ENCODE measurements at places on chromosomes 6 and 20.

- no peak for DNase-seq
These were observed 116.7 kb upstream of the SLC24A3 start for GRCh38 chr20:19095762-19096161.

DNA sequence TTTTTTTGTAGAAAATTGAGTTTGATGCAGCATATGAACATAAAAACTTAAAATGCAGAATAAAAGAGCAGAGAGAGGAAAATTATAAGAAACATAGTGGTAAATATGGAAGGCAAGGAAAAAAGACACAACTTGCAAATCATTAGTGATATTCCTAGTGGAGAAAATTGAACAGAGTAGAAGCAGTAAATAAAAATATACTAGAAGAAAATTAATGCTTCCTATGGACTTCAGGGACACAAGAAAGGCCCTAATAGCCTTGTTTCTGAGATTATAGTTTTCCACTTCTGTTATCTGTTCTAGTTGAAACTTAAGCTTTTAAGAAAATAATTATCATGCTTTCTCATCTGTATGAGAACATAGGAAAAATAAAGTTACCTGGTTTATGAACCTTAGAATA is 25.6 kb upstream of the ADIG start:
- no peak for DNase-seq

GRCh38 chr20:48706710-48707365 is 121.0 kb downstream of the PREX1 start:
- no peak for DNase-seq

DNA sequence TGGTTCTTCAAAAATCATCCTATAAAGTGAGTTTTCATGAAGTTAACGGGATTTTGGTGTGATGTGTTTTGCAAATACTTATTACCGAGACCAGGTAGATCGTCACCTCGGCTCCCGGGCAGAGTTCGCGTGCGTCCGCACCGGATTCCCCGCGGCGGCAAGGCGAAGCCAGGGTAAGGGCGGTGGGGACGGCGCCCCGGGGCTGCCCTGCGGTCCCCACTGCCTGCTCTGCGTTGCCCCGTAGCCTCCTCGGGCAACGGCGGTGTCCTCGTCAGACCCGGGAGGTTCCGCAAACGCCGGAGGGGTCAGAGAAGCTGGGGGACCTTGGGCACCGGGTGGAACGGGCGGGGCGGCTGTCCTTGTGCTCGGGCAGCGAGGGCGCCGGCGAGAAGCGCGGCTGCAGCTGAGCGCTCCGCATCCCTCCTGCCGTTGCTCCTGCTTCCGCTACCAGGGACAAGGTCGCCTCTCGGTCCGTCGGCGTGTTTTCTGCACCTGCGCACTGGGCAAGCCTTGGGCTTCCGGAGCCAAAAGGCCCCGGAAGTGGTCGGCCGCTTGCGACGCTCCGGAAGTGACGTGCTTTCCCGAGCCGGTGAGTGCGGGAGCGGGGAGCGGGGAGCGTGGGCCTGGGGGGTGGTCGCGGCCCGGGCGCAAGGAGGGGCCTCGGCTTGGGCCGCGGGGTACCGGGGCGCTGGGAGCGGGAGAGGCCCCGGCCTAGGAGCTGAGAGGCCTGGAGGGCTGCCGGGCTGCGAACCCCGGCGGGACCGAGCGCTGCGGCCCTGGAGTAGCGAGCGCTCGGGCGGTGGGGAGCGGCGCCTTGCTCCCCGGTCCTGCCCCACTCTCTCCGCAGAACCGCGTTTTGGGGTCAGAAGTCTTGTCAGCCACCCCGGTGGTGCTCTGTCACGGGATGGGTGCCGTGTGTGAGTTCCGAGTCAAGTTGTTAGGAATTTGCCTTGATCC is at the start of gene MTG2:
MTG2 (plus strand) TSS at position 560 of the 957 bp plus-strand sequence. CDS start 10,393 bp downstream, outside the sequence.
- DNase-seq = peak; percentile 97

GRCh38 chr6:43070028-43070632 is 6.0 kb upstream of the PTK7 start:
- no peak for DNase-seq

GRCh38 chr6:10633216-10633615 is 61.2 kb downstream of the C6orf52 start:
- DNase-seq = peak; percentile 1

- DNase-seq = peak; percentile 64
These were observed 63.2 kb downstream of the NOL4L start for GRCh38 chr20:32521780-32522525.

GRCh38 chr6:79421001-79421411 is 116.2 kb downstream of the LCA5 start:
- no peak for DNase-seq

DNA sequence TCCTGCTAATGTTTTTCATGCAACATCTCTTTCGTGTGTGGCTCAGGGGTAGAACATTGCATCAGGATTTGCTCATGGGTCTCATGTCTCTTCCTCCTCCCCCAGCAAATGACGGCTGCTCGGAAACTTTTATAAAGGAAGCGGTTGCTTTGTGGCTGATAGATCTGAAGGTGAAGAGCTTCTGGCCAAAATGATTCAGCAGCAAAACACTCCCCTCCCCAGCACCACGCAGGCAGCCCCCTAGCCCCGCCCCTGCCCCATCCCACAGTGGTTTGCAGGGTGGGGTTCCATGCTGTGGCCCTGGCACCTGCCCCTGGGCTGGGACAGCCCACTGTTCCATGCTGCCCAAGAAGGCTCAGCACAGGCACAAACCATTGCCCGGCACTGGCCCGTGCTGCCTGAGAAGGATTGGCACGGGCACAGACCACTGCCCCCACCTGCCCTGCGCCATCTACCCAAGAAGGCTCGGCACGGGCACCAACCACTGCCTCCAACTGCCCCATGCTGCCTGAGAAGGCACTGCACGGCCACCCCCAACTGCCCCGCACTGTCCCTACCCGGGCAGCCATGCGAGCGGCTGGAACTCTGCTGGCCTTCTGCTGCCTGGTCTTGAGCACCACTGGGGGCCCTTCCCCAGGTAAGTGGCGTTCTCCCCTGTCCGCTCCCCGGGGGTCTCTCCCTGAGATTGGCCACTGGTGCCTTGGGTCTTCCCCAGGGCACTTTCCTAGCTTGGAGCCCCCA is at the start of gene CST7:
CST7 (plus strand) TSS at position 331 of the 741 bp plus-strand sequence; CDS start at position 568, 237 bp downstream.
- peak; percentile 86 for DNase-seq

DNA sequence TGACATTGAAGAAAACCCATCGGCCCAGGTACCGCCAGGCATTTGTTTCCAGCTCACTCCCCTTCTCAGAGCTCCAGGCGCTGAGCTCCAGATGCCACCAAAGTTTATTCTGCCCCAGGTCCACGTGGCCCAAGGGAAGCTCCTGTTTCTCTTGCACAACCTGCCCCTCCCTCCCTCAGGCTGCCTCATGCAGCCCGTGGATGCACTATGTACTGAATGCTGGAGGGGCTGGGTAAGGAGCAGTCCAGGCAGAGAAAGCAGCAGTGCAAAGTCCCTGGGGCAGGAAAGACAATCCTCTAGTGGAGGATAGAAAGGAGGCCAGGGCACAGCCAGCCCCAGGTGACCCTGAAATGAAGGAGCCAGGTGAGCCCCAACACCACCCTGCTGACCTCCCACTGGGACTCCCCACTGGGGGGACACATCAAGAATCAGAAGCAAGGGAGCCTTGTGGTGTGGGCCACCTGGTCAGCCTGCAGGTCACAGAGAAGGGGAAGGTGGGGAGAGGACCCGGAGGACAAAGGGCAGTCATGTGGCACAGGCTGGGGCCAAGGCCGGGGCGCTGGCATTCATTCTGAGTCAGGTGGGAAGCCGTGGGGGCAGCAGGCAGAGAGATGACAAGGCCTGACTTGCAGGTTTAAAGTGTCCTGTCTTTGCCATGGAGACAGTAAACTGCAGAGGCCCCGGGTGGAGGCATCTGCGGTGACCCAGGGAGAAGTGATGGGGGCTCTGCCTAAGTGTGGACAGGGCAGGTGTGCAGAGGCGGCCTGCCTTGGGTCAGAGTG is 230.1 kb downstream of the PREX1 start:
- DNase-seq = no peak

DNA sequence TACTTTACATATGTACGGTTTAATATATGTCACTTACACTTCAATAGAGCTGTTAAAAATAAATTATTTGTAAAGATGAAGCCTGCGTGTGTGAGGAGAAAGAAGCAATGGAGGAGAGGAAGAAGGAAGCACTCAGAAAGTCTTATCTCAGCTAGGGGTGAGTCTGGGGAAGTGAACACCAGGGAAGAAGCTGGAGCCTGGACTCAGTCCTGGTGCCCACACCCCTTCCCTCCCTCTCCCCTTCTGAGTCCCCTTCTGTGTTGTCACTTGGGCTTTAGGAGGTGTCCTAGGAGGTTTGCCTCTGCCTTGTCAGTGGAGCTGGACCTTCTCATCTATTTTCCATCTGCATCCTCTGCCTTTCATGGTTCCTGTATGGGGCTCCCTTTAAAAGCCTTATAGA is 1.9 kb downstream of the SIRPB2 start:
- DNase-seq = no peak

DNA sequence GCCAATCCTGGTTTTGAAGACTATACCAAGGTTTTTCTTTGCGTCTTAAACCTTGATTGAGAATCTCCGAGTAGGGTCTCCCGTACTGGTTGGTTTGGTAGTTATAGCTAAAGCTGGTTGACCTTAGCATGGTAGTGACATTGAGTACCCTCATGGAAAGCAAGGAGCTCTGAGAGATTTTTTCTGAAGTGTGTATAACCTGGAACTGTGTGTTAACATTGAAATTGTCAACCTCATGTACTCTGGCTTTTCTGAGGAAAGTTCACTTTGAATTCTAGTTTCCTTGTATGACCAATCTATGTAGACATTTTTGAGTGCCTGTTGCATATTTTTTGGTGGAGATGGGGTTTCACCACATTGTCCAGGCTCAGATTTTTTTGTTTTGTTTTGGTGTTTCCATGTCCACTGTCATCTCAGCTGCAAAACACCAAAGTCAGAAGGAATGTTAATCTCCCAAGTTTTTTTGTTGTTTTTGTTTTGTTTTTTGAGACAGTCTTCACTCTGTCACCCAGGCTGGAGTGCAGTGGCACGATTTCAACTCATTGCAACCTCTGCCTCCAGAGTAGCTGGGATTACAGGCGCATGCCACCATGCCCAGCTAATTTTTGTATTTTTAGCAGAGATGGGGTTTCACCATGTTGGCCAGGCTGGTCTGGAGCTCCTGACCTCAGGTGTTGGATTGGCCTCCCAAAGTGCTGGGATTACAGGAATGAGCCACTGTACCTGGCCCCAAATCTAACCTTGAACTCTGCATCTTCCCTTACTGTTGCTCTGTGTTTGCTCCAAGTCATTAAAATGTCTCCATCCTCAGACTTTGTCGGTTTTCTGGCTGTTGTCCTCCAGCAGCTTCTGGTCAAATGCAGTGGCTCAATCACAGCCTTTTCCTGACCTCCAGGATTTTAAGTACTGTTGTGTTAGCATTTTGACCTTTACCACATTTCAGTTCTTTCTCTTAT is 4.3 kb downstream of the RPS12 start:
- DNase-seq = no peak

GRCh38 chr6:68158256-68158655 is 476.8 kb upstream of the ADGRB3 start:
- DNase-seq = no peak

- no peak for DNase-seq
These were observed 61.4 kb downstream of the DAAM2 start for GRCh38 chr6:39853604-39854003.

DNA sequence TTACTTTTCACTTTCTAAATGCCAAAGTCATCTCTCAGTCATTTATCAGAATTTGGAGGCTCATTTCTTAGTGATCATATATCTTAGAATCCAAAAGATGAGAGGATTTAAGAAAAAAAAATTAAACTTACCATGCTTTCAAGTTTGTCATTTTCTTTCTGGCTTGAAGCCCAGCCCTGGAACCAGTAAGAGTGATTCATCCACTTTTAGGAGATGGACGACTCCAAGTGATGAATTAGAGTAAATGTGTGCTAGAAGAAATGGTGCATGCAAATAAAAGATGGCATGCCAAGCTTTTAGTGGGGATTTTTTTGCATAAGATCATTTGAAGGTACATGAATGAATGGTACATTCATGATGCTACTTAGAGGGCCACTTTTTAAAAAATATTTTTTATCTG is 20.1 kb downstream of the PLCB1 start:
- no peak for DNase-seq

DNA sequence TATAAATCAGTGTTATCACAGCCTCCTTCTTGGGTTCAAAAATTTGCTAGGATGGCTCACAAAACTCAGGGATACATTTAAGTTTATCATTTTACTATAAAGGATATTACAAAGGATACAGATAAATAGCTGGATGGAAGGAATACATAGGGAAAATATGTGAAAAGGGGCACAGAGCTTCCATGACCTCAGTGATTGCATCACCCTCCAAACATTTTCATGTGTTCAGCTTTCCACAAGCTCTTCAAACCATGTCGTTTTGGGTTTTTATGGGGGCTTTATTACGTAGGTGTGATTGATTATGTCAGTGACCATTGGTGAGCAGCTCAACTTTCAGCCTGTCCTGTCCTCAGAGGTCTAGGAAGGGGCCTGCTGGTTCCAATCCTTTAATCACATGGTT is 68.0 kb downstream of the CYB5R4 start:
- DNase-seq = no peak

- DNase-seq = peak; percentile 6
These were observed 46.6 kb downstream of the MOXD1 start for GRCh38 chr6:132354517-132355167.

DNA sequence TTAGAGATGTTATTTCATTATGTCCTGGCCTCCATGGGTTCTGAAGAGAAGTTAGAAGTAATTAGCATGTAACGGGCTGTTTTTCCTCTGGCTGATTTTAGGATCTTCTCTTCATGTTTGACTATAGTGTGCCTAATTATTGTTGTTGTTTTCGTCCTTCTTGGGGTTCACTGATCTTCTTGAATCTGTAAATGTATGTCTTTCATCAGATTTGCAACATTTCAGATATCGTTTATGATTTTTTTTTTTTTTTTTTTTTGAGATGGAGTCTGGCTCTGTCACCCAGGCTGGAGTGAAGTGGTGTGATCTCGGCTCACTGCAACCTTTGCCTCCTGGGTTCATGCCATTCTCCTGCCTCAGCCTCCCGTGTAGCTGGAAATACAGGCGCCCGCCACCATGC is 246.7 kb downstream of the TFAP2C start:
- DNase-seq = no peak

DNA sequence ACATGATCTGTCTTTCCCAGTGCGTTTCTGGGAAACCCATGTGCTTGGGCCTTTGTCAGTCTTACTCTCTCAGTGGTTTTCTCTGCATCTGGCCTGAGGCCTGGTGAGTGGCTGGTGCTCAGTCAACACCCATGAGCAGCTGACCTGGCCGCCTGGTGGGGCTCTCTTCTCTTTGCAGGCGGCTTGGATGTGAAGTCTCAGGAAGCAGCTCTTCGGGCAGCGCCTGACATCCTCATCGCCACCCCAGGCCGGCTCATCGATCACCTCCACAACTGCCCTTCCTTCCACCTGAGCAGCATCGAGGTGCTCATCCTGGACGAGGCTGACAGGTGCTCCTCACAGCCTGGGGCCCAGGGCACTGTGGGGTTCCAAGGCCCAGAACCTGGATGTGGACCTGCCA is 10.8 kb downstream of the DDX27 start:
- DNase-seq = no peak

DNA sequence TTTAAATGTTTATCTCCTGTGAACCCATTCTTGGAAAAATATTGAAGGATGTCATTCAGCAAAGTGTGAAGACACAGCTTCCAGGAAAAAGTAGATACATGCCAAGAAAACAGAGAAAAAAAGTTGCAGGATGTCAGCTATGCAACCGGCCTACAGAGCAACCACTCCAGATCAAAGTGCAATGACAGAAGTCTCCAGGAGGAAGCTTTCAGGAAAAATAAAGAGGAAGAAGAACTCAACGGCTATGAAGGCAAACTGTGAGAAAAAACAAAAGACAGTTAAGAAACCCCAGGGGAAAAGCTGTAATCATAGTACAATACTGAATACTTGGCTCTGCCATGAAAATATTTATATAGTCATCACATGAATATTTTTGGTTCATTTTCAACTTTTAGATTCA is 30.6 kb downstream of the REPS1 start:
- no peak for DNase-seq

Measured in activated T-cell treated with anti-CD3 and anti-CD28 coated beads, Interleukin-2, amount 50 U/mL, for 72 hours (primary cell).